ENCODE measurements at places on chromosomes 2 and 18.

DNA sequence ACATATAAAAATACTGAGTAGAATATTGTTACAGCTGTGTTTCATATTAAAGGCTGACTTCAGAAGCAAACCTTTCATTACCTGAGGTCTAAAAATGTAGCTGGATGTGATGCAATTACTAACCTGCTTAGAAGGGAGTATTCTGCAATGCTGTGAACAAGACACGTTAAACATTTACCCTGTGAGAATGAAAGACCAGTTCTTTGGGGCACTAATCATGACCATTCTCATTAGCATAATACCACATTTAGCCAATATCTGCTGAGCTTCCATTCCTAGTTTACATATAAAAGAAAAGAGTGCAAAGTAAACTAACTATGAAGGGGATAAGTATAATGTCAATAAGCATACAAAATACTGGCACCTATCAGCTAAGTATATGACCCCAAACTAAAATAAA lies 784.0 kb upstream of the KLHL29 start:
- no peak for DNase-seq

DNA sequence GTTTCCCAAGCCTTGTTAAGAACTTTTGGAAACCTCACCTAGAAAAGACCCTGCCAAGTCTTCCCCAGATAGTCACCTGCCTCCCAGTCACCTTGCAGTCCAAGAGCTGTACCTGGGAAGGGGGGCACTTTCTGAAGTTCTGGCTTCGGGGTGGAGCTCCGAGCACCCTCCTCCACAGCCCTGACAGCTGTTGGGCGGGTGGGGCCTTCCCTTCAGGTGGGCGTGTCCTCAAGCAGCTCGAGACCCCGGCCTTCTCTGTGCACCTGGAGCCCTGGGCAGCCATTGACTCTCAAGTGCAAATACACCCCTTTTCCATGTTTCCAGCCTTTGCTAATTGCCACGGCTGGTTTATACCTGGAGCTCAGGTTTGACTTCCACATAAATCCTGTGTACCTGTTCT lies 37.0 kb upstream of the IGFBP5 start:
- no peak for DNase-seq

- DNase-seq, result no peak
These were observed 44.2 kb downstream of the LHCGR start for GRCh38 chr2:48711343-48711742.

DNA sequence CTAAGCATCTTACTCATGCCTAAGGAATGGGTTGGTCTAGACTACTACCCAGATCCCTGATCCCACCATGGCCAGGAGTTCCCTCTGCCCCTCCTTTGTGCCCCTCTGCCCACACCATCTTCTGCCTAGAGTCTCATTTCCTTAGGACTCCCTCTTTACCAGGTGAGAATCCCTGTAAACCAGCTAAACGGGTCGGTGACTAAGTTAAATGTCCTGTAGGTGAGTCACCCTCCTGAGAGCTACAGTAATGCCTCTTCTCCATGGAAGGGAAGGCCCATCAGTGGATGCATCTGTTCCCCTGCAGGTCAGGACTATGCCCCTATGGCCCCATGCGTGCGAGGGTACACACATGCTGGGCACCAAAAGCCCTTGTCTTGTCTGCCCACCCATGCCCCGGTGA lies 25.4 kb downstream of the PTGR3 start:
- DNase-seq, result no peak

GRCh38 chr2:8573942-8574195 lies 108.0 kb upstream of the ID2 start:
- DNase-seq, result no peak

- DNase-seq, result no peak
These were observed 98.6 kb downstream of the HDAC4 start for GRCh38 chr2:239302083-239302807.
